ENCODE measurements at places on chromosomes 13 and 19.

DNA sequence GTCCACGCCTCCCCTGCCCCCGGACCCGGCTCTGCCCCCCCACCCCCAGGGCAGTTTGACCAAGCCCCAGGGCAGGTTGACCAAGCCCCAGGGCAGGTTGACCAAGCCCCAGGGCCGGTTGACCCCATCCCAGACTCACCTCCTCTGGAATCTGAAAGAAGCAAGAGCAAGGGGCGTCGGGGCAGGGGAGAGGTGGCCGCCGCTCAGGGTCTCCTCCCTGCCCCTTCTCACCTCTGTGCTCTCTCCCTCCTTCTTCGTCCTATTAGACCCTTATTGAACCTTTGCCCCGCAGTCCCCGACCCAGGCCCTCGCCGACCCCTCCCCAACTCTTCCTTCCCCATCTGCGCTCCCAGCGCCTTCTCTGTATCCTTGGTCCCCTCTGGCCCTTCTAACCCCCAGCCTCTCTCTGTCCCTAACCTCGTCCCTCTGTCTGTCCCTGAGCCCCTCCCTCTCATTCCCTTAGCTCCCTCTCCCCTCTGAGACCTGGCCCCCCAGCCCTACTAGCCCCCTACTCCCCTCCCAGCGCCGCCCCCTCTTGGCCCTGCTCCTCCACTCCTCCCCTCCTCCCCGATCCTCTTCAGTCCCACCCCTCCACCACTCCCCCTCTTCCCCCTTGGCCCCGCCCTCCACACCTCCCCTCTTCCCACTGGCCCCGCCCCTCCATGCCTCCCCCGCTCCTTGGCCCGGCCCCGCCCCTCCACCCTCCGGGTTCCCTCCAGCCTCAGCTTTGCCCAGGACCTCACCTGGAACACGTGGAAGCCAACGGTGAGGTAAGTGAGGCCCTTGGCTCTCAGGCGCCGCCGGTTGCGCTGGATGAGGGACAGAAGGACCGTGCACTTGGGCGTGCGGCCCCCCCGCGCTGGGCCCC, 7.6 kb downstream of the CAPN12 start:
- peak; percentile 55 for DNase-seq

DNA sequence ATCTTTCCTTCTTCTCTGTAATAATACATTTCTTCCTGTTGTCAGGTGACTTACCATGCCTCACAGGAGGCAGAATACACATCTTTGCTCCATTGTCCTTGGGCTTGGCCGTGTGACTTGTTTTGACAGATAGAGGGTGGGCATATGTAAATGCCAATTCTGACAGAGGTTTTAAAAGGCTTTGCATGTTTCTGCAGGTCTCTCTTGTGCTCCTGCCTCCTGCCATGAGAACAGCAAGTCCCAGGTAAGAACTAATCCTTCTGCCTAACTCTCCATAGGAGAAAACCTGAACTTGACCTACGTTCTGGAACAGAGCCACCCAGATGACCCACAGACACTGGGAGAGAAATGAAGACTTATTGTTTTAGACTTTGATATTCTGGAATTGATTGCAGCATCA, 88.7 kb upstream of the TNFSF11 start:
- DNase-seq = no peak

DNA sequence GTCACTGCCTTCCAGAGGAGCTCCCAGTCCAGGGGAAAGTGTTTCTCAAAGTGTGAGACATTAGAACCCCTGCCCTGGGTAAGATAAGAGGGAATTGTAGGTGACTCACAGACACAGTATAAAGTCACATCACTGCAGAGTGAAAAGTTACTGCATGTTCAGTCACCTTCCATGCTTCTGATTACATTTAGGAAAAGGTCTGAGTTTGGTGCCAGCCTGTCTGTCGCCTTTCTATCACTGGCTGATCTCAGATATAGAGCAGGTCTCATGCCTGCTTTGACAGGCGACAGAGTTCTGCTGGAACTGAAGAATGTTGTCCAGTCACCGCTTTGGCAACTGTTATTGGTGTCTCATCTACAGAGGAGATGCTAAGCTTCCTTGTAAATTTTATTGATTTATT, 1078.6 kb downstream of the UQCRFS1 start:
- DNase-seq = no peak

DNA sequence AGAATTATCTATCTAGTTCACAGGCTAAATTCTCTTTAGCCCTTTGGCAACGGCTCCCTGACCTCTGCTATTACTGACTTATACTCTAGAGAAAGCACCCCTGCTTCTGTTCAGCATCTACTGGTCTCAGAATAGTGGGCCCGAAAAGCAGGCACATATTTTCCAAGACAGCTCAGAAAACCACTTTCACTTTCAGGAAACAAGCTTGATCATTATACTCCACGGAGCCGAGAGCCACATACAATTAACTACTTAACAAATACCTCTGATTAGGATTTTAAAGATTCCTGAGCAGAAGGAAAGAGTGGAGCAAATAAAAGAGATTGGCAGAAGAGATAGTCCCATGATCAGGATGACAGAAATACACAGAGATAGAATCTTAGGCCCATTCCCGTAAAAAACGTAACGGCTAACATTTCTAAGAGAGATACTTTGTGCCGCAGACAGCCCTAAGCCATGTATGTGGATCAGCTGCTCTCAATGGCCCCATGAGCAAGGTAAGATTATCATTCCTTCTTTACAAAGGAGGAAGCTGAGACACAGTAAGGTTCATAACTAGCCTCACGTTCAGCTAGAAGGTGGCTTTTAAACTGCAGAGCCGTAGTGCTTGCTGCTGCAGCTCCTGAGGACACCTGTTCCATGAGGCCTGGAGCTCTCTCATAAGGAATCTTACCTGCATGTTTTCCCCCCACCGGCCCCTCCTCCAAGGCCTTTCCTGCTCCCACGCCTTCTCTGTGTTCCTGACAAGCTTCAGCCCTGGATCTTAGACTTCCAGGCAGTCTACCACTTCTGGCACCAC, 227.2 kb downstream of the FOXO1 start:
- no peak for DNase-seq

- DNase-seq = peak; percentile 81
Measured at GRCh38 chr19:54191011-54191810, at the start of gene TSEN34. Gene TSEN34 (plus strand): TSS chr19:54191308. CDS start chr19:54191365, 57 bp downstream.

DNA sequence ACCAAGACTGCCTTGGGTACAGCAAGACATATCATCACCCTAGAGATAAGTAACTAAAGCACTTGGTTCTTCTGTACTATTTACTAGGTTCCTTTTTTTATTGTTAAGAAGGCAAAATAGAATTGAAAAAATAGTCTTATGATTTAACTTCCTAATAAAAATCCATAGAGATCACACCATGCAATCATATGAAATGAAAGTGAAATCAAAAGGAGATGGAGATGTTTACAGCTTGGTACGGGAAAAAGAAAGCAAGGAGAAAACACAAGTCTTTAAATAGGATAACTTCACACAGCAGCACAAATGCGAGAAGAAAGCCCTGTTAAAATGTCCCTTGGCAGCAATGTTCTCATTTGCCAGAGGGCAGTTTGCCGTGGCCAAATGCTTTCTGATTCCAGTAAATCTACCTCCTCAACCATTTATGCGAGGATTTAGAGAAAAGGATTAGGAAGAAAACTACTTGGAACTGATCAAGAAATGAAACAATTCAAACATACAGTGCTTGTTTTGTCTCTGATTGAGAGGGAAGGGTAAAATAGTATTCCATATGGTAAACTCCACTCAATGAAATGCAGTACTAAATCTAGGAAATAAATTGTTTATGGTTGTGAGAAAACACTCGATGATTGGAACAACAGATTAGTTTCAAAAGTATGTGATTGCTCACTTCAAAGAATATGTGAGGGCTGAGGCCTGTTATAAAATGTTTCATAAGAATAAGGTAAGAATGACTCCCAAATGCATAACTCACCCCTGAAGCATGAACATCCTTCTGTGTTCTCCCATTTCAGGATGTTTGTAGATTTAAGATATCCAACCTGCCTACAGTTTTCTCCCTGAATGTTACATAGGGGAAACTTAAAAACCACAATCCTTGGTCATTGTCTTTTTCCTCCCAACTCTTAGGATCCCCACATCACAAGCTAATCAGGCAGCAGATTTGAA, 487.8 kb downstream of the DACH1 start:
- DNase-seq = no peak

- DNase-seq = no peak
Measured at GRCh38 chr13:33971562-33971819, 153.5 kb downstream of the RFC3 start.

GRCh38 chr13:23749288-23749873, 139.8 kb downstream of the MIPEP start:
- DNase-seq = no peak

DNA sequence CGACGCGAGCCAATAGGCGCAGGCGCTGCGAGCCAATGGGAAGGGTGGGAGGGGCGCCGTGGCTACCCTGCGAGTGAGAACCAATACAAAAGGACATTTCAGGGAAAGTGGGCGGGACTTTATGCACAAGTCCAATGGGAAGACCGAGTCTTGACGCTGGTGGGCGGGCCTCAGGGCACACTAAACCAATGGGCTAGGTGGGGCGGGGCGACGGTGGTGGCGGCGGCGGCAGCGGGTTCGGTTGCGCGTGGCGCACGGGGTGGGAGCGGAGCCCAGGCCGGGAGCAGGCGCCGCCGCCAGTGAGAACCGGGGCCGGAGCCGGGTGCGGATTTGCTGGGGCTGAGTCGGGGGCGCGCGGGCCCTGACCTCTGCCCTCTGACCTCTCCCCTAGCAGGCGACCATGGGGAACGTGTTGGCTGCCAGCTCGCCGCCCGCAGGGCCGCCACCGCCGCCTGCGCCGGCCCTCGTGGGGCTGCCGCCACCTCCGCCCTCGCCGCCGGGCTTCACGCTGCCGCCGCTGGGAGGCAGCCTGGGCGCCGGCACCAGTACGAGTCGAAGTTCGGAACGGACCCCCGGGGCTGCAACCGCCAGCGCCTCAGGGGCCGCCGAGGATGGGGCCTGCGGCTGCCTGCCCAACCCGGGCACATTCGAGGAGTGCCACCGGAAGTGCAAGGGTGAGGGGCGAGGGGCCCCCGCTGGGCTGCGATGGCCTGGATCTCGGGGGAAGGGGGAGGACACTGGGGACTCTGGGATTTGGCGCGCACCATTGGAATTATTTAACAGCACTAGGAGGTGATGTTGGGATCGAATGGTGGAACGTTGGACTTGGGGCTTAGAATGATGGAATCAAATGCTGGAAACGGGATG, at the start of gene TOMM40:
TSS of gene TOMM40 (plus strand) at position 239 of the 867 bp plus-strand sequence. CDS start at position 401, 162 bp downstream.
- DNase-seq = no peak

GRCh38 chr13:100323937-100324336, 235.0 kb downstream of the PCCA start:
- no peak for DNase-seq

GRCh38 chr19:34217952-34218817, 36.2 kb upstream of the GARRE1 start:
- peak; percentile 23 for DNase-seq

DNA sequence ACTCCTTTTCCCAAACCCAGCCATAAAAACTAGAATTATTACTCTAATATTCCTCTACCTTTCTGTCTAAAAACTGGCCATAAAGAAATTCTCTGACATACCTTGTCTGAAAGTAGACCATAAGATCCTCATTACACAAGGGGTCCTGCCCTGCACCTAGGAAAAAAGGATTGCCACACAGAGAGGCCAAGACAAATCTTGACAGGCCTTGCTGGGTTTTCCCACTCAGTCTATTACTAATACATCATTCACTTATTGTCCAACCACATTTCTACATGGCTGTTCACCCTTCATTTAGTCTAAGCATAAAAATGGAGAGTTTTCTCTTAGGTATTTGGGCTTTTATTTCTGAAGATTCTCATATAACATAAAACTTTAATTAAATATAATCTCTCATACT, 319.8 kb downstream of the PCDH20 start:
- no peak for DNase-seq

DNA sequence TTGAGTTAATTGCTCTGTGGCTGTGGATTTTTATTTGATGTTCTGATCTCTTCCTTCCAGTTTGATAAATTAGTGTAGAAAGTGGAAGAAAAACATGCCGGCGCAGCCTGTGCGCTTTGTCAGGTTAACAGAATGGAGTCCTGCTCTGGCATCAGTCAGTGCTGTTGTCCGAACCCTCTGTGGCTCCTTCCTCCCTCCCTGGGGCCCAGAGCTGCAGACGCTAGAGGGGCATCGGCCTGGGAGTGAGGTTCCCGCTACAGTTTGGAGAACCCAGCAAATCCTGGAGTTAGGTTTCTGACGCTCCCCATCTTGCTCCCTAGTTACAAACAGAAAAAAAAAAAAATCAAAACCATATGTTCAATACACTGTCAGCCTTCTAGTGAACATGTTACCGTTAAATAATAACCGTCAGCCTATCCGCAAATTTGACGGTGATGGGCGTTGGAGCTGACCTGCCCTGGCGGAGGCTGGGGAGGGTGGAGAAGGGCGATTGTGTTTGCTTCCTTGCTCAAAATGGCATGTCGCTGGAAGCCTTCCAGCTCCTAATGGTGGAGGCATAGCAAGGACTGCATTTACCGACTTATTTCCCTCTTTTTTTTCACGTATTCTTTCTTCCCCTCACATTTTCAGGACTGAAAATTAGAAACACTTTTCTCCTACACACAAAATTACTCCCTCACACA, 13.6 kb downstream of the MBNL2 start:
- DNase-seq = no peak

GRCh38 chr19:16161840-16162239, 11.5 kb downstream of the CIB3 start:
- DNase-seq = no peak

DNA sequence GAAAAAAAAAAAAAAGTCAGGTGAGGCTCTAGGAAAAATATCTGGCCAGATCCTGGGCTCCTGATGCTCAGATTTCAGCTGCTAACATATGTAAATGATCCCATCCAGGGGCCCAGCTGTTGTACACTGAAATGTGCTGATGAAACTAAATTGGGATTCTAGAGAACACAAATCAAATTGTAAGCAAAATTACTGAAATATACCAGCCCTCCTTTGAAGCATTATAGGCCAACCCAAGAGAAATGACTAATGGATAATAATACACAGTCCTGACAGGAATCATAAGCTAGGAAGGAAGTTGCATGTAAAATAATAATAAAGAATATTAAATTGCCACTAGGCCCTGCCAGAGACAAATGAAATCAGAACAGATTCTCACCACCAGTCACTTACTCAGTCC, 17.8 kb downstream of the KCTD12 start:
- no peak for DNase-seq

GRCh38 chr19:4369109-4369887, 25.9 kb downstream of the MPND start:
- DNase-seq = peak; percentile 39

GRCh38 chr19:5080030-5080654, 111.2 kb downstream of the KDM4B start:
- no peak for DNase-seq

GRCh38 chr13:71489041-71489440, 378.0 kb downstream of the DACH1 start:
- DNase-seq = no peak

- DNase-seq = no peak
Measured at GRCh38 chr19:11268783-11269267, 6.5 kb upstream of the DOCK6 start.
